KG1 (cell line): ENCODE measurements at places on chromosomes 12 and 14.
A peak's percentile ranks its signal among the peaks of the same experiment; 100 is the strongest.

- DNase-seq, result no peak
These were observed 8.6 kb downstream of the POU6F1 start for GRCh38 chr12:51209259-51209658.

GRCh38 chr14:26833621-26834176 is 235.9 kb upstream of the NOVA1 start:
- no peak for DNase-seq

- DNase-seq, result no peak
These were observed 46.6 kb downstream of the LGMN start for GRCh38 chr14:92701826-92702225.

DNA sequence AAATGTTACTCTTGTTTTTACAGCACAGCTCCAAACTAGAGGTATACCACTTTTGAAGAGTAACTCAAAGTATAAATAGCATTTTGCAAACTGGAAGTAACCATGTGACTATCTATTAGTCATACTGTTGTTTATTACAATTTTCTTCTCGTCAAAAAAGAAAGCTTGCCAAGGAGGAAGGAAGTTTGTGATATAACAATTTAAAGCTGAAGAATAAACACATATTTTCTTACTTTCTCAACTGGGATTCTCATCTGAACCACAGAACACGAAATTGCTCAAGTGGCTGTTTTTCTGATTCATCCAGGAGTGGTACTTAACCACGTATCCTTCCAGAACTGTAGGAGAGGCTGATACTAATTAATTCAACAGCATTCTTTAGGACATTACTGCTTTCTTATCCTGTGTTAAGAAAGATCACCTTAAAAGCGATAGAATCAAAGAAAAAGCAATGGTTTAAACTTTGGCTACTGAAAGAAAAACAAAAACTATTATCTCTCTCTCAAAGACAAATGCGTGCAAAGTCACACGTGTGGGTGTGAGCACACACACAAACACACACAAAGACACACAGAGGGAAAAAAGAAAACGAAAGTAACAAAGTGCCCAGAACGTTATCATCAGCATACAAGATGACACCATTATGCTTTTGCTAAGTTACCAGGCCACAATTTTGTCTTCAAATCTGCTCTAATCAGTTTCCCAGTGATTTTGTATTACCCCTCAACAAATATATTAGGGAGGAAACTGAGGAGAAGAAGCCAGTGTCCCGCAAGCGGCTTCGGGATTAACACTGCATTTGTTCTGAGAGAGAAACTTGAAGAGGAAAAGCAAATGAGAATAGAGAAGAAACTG is at the start of gene CLEC2B:
TSS of gene CLEC2B (minus strand) at position 48 of the 855 bp plus-strand sequence.
- DNase-seq, result peak; percentile 71

DNA sequence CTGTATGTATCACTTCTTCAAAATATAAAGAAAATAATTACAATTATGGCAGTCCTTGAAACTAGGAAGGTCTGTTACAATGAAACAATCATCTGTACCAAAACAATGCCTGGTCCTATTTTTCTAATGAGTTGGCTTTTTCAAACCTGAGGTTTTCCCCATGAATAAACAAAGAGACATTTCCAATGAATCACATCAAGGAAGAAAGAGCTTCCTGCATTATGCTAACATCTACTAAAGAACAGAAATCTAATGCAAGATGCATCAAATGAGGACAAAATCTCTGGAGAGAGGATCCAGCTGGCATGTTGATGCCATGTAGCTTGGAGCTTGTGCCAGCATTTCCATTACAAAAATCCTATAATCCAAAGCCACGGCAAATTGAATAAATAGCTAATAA is 29.3 kb downstream of the NIN start:
- no peak for DNase-seq

DNA sequence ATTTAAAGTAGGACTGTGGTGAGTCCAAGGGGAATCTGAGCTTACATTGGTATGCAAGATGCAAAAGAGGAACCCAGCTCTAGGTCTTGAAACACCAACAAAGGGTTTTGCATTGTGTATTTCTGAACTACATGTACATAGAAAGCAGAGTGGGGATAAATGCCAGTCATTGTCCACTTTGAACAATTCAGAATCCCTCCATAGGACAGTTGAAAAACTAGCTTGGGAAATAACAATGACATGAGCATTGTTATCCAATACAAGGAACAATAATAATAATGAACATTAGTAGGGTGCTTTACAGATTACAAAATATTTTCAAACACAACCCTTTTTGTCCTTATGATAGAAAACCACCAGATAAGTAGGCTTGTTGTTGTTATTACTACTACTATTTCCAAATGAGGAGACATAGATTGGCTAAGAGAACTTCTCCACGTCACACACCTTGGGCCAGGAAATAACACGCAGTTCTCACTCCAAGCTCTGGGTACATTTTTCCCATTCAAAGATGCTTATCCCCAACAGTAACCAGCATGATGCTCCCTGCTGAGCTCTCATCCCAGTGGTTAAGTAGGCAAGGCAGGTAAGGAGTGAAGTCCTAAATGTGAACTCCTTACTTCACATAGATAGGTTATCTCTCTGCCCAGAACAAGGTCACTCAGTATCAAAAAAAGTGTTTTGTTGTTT is 51.7 kb upstream of the RASSF8 start:
- no peak for DNase-seq

GRCh38 chr14:105123981-105124765 is 44.4 kb downstream of the JAG2 start:
- no peak for DNase-seq

DNA sequence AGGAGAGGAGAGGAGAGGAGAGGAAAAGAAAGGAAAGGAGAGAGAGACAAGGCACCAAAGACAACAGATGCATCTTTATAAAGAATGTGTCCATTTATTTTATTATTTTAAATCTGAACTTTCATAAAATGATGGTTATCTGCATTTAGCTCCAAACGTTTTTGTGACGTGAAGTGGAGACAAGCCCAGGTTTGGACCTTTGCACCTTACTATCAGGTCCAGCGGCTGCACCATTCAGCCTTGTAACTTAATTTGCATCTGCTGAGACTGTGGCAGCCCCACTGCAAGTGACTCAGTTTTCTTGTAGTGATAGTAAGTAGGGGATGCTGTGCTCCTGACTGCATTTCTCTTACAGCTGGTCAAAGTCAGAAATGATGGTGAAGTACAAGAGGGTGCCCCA is 130.7 kb downstream of the NTF3 start:
- DNase-seq, result no peak

DNA sequence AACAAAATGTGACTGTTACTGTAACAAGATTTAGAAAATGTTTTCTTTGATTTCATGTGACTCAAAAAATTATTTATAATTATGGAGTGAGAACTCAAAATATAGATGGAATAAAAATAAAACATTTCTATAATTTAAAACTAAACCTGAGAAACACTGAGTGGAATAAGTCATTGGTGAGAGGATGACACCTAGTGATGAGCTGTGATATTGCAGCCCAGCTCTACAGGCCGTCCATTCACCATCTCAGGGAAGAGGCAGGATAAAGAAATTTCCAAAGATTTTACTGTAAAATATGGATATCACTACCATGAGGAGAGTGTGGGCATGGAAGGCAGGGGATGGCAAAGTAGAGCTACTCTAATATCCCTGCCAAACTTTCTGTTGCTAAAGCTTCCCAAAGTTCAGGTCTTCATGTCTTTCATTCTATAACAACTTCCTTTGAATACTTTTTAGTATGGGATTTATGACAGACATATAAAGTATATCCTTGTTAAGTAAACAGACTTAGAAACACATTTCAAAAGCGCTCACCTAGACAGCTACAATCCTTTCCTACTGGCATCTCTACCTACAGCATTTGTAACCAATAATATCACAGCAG is 308.0 kb downstream of the ITPR2 start:
- DNase-seq, result peak; percentile 44

- DNase-seq, result no peak
These were observed 26.6 kb downstream of the ZFHX2 start for GRCh38 chr14:23524954-23525353.

DNA sequence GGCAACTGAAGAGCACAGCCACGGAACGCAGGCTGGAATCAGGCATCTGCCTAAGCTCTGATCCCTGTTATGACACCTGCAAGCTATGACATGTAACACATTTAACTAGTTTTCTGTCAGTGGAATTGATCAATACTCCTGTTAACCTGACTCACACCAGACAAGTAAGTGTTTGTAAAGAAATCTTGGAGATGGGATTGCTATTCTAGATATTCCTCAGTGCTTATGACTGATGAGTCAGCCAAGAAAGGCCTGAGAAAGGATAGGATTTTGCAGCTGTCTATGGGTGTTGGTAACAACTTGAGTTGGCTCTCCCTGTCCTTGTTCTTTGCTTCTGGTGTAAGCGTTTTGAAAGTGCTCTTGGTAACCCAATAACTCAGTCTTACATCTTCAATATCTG is 110.5 kb downstream of the GPR135 start:
- no peak for DNase-seq

DNA sequence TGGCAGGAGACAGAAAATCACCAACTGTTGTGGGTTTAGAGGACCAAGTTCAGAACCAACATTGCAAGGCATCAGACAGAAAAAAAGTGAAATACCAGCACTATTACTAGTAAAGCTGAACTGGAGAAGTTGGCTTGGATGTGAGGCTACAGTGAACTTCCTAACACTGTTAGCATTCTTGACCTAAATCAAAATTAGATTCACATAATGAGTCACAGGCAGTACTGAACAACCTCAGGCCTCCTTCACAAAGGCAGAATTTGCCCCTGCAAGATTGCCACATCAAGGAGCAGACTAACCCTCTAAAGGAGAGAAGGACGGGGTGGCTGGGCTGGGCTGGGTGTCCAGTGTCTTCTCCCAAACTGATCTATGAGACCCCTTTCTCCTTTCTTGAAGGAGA is 539.7 kb downstream of the SNAPC1 start:
- no peak for DNase-seq

DNA sequence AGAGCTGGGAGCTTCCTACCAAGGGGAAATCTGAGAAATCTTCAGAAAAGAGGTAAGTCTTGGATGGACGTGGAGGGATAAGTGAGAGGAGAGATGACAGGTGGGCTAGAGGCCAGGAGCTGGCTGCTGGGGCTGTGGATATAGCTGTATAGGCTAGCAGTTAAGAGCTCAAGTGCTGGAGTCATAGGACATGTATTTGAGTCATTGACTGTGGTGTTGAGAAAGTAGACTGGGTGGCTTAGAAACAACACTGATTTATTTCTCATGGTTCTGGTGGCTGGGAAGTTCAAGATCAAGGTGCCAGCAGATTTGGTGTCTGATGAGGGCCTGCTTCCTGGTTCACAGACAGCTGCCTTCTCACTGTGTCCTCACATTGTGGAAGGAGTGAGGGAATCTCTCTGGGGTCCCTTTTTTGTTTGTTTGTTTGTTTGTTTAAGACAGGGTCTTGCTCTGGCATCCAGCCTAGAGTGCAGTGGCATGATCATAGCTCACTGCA is 151.1 kb upstream of the FUT8 start:
- DNase-seq, result no peak

GRCh38 chr12:92899386-92900001 is 29.6 kb downstream of the EEA1 start:
- no peak for DNase-seq

DNA sequence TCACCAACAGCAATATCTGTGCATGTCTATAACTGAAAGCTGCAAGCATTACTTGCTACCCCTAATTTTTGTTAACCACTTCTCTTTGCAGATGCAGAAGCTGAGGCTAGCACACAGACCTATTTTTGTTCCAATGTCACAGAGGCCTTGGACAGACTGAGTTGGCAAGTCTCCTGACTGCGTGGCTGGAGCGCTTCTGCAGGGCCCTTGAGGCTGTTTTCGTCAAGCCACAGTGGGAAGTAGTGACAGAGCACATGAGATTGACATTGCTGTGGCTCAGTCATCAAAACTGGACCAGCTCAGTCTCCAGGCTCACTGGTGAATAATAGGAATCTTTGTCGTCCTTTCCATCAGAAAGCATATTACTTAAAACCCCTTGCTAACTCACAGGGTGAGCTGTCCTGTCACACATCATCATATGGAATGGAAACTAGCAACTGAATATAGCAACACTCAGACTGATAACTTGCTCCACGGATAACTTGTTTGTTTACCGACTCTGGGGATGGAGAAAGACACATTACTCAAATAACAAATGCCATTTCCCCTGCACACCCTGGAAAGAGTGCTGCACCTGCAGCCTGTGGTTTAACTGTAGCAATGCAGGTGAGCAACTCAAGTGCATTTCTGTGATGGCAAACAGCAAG is 43.6 kb upstream of the DDX11 start:
- DNase-seq, result no peak

DNA sequence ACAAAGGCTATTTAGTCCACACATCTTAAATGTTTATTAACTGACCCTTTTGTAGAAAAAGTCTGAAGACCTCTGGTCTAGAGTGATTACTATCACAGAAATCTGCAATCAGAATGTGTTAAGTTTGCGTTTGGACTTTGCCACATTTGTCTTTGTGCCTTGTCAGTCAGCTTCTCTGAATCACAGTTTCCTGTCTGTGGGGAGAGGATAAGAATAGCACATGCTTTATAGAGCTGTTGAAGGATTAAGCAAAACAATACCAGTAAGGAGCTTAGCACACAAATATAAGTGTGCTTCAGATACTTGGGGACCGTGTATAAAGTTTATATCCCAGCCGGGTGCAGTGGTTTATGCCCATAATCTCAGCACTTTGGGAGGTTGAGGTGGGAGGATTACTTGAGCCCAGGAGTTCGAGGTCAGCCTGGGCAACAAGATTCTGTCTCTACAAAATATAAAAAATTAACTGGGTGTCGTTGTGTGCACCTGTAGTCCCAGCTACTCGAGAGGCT is 63.0 kb upstream of the BTG1 start:
- peak; percentile 39 for DNase-seq

DNA sequence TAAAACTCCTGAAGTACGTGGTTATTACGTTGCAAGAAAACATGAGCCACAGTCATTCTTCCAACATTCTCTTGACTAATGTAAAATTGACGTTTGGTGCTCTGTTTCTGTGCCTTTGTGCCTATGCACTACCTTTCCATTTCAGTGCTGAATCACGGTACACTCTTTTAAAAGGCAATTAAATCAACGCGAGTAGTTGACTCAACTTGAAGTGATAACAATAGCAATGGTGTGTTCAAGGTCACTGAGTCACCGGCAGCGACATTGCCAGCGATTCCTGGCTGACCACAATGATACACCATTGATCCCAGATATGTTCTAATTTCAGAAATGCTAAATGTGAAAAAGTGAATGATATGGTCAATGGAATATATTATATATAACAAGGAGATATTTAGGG is 17.8 kb downstream of the AK7 start:
- DNase-seq, result no peak

GRCh38 chr12:41983394-41983793 is 161.3 kb downstream of the GXYLT1 start:
- no peak for DNase-seq

- no peak for DNase-seq
These were observed 534.3 kb downstream of the SOX5 start for GRCh38 chr12:23415180-23415579.
